ENCODE measurements at places on chromosomes 3 and 15.

DNA sequence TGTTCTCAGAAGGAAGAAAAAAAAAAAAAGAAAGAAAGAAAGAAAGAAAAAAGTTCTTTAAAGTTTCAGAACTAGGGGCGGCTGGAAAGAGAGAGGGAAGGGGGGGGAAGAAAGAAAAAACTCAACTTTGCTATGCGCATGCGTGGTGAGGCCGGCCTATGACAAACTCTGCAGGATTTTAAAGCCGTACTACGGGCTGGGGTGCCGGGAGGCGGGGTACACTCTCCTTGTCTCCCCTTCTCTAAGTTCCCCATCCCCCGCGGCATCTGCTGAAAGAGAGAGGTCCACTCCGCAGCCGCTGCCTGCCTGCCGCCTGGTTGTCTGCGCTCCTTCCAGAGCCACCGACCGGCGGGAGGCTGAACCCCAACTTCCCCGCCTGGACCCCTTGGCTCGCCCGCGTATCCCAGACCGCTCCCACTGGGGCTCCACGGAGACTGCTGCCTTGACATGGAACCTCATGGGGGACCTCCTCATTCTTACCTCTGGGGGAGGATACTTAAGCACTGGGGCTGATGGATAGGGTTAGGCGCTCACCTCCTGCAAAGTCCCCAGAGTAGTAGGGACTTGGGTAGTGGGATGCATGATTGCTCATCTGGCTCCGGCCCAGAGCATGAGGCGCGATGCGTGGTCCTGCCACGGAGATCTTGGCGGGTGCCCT, 1.4 kb upstream of the WNT5A start:
- no peak for DNase-seq

GRCh38 chr3:156519758-156520162, 35.2 kb downstream of the SSR3 start:
- DNase-seq, result no peak

- no peak for DNase-seq
Measured at GRCh38 chr15:39427705-39428104, 153.2 kb upstream of the THBS1 start.

DNA sequence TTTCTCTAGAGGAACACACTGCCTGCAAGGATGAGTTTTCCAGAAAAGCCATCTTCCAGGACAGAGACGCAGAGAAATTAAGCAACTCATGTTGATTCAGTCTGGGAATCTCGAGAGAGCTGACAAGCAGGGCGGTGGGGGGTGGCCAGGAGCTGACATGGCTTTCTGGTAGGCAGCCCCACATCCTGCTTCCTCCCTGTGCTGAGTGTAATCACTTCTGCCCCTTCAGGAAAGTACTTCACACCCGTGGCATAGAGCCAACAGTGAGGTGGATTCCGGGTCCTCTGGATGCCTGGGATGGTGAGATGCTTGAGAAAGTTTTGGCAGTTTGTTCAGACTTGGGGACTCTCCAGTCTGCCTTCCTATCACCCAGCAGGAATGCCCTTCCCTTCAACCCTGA, 221.1 kb downstream of the SLCO3A1 start:
- DNase-seq, result no peak

DNA sequence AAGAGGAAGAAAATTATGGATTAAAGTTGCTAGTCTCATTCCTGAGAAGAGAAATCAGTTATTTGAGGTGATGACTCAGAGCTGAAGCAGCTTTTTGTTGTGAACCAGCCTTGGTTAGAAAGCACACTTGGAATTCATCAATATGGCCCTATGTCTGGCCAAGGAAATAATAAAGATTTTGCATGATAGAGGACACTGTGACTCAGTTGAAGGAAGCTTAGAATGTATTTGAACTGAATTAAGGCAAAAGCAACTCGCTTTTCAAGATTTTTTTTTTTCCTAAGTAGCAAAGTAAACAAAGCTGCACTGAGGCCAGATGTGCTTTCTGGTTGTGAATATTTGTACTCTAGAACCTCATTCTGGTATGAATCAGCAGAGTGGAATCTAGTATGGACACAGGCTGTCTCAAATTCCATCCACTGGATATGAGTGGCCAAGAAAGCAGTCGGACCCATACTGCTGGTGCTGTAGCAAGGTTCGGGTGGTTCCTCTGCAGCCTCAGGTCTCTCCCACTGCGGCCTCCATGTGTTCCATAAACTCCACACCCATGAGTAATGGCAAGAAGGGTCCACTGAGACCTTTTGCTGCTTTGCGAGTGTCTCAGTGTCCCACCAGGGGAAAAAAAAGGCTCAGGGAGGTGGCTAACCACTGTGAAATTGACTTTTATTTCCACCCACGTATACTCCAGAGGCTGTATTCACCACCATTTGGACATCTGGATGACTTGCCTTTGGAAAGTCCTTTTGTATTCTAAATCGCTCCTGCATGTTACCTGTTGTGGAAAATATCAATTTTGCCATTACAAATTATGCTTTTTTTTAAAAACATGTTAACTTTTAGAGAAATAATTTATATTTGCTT, 53.1 kb downstream of the TGFBR2 start:
- no peak for DNase-seq

GRCh38 chr15:67784090-67784781, 41.1 kb upstream of the SKOR1 start:
- DNase-seq, result no peak

GRCh38 chr3:56365905-56366640, 102.2 kb downstream of the ERC2 start:
- no peak for DNase-seq
